ENCODE measurements at places on chromosomes 11 and 22.

DNA sequence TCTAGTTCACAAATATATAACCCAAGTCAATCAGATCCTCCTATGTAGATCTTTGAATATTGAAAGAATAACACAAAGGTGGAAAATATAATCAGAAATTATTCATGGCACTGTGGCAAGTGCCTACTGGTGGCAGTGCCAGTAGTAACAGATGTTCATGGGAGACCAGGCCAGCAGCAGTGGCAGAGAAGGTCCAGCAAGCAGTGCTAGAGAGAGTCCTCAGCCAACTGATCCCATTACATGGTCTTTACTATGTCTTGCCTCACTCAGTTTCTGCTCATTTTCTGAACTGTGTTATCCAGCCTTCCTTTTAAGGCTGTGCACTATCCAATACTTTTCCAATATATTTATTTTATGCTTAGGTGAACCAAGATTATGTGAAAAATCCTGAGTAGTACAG is 124.9 kb downstream of the MRTFA start:
- peak; percentile 49 for DNase-seq

- no peak for DNase-seq
These were observed 5.9 kb upstream of the TP53AIP1 start for GRCh38 chr11:128948583-128948982.

DNA sequence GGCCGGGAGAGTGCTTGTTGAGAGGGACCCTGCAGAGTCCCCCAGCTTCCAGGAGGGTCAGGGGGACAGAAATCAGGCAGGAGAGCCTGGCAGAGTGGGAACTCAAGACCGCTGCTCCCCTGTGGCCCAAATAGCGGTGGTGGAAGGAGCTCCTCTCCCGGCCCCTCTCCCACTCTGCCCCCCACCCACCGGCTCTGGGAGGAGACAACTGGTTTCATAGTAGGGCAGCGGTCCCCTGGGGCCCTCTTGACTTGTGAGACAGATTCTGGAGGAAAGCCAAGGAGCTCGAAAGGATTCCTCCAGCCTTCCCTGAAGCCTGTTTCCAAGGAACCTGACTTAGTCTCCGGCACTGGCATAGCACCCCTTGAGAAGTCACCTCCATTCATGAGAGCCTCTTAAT is 10.1 kb downstream of the PKNOX2 start:
- no peak for DNase-seq

- no peak for DNase-seq
These were observed 20.2 kb downstream of the RELT start for GRCh38 chr11:73396251-73396930.

DNA sequence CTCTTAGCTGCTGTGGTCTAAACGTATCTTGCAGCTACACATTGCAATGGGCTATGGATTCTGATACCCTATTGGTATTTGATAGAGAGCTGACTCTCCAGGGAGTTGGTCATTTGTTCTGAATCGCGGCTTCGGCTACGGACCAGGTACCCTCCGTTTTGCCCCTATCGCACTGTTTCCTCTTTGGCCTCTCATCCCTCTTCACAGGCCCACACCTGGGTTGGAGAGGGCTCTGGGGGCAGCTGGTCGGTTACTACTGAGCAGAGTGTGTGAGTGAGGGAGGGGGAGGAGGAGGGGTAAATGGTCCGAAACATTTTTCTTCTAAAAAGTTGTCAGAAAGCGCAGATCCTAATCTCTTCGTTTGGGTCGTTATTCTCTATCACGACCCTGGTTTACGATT is 48.8 kb upstream of the HSD17B12 start:
- no peak for DNase-seq

GRCh38 chr11:804599-804964 is 449 bp downstream of the PIDD1 start:
- DNase-seq, result no peak

DNA sequence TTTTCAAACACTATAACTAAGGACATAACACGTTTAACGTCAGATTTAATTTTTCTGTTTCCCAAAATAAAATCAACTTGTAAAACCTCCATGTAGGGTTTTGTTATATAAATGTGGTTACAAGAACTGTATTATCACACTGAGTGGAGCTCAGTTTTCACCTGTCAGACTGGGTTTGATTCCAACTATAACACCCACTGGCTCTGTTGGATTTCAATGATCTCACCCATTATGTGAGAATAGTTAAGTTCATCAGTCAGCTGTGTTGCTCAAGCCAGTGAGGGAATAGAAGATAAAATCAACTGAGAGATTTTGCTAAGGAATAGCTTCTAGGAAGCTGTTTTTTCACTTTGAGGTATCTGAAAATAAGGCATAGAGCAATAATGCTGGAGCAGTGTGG is 5.1 kb upstream of the OR52R1 start:
- DNase-seq, result no peak

DNA sequence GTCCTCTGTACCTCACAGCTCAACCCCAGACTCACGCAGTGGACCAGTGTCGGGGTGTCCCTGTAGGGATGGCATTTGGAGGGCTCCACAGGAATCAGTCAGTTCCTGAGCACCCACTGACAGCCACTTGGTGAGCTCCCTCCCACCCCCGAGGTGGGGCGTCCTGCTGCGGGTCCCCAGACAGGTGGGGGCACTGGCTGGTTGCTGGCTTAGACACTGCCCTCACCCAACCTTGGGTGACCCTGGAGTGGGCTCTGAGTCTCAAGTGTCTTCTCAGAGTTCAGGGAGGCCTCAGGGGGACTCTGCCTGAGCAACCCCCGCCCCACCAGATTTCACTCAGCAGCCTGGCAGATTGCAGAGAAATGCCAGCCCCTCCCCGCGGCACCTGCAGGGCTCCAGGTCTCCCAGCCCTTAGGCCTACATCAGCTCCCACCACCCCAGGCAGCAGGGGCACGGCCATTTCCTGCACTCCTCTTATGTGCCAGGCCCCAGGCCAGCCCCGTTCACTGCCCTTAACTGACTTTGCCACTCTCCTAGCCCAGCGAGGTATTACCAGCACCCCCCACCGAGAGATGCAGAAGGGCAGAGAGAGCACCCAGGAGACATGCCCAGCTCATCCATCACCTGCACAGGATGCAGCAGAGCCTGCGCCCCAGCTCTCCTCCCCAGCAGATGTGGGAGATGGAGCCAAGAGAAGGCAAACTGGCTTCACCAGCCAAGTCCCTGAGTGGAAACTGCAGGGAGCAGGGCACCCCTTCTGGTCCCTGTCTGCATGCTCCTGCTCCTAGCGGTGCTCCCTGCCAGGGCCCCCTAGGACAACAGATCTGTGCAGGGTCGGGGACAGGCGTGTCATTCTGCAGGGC is 2.4 kb downstream of the PRR5 start:
- DNase-seq, result no peak

GRCh38 chr11:28932940-28933339 is 824.8 kb downstream of the METTL15 start:
- DNase-seq, result no peak

GRCh38 chr11:125517116-125517770 is 21.2 kb upstream of the FEZ1 start:
- peak; percentile 79 for DNase-seq

Data from fibroblast of skin of scalp (primary cell).